Hematopoietic multipotent progenitor cell treated with erythropoietin and hydrocortisone succinate and interleukin-3 and kit ligand, for 6 days (in vitro differentiated cells): ENCODE measurements at places on chromosomes 16 and 17.
A peak's percentile ranks its signal among the peaks of the same experiment; 100 is the strongest.

GRCh38 chr16:81319221-81319912, 4.6 kb downstream of the GAN start:
- no peak for DNase-seq

GRCh38 chr16:85989863-85990643, 91.1 kb downstream of the IRF8 start:
- DNase-seq, result no peak

- no peak for DNase-seq
These were observed 64.4 kb upstream of the TBX2 start for GRCh38 chr17:61335105-61335844.

GRCh38 chr17:21475571-21475970, 99.4 kb downstream of the KCNJ12 start:
- peak; percentile 27 for DNase-seq

- peak; percentile 78 for DNase-seq
These were observed 400 bp downstream of the HCFC1R1 start for GRCh38 chr16:3023415-3023668.

- DNase-seq, result no peak
These were observed 168.9 kb downstream of the GRIN2A start for GRCh38 chr16:10013364-10013763.

DNA sequence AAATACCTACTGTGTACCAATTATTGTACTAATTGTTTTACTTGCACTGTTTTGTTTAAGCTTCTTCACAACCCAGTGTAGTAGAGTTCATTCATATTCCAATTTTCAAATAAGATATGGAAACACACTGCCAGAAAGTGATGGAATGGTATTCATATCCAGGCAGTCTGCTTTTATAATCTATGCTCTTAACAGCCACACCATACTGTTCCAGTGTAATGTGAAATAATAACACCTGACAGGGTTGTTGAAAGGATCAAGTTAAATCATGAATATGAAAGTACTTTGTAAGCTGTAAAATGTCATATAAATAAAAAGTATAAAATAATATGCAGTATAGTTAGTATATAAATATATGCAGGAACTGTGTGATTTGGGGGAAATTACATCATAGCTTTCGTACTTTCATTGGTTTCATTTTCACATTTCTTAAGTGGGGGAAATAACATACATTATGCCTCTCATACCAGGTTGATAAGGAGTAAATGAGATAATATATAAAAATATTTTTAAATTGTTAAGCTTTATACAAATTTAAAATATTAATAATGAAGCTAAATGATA, 230.8 kb downstream of the TANC2 start:
- no peak for DNase-seq

GRCh38 chr17:46038414-46038813, 39.4 kb downstream of the STH start:
- DNase-seq, result no peak
